ENCODE measurements at places on chromosomes 1 and 21.
A peak's percentile ranks its signal among the peaks of the same experiment; 100 is the strongest.

- DNase-seq: no peak
These were observed 23.5 kb downstream of the CXADR start for GRCh38 chr21:17536381-17536780.

DNA sequence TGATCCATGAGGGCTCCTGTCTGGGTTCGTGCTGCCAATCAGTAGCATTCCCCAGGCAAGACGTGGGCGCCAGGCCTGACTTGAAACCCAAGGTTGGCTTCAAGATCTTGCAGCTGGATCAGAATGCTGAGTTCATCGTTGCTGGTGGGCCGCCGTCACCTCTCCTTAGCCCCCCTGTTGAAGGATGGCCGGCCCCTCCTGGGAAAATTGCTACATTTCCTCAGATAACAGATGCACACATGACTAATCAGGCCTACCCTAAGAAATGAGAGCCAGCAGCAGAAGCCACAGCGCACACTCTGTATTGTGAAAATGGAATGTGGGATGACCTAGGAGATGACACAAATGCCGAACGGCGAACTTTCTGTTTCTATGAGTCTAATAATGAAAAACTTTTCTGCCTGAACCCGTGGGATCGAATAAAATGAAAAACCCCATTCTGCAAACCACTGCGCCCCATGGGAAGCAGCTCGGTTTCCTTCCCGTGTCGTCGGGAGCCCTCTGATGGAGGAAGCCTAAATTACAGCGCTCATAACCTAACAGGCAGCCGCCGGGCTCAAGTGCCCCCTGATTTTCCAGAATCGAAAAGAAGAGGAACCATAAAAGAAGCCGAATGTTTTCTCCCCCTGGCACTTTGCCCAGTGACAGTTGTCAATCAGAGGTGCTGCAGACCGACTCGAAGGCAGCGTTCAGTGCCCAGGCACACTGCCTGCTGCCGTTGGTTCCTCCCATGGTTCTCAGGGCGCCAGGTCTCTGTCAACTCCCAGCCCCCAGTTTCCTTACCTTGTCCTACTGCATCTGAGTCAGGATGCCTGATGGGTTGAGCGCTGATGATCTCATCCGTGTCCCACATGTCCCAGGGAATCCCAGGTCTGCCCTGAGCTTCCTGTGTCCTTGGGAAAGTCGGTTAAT is 38.2 kb upstream of the H6PD start:
- DNase-seq: peak; percentile 80

GRCh38 chr1:96474985-96475743 is 246.4 kb upstream of the PTBP2 start:
- DNase-seq: no peak

GRCh38 chr1:7552402-7552801 is 218.7 kb upstream of the VAMP3 start:
- DNase-seq: no peak

GRCh38 chr1:205124726-205125125 is 2.9 kb upstream of the RBBP5 start:
- no peak for DNase-seq
